ENCODE measurements at places on chromosomes 3 and 15. TPM values are rescaled to one million over a fixed set of nuclear protein-coding genes. Genes with fewer than 3 reads are reported as not detected.
A peak's percentile ranks its signal among the peaks of the same experiment; 100 is the strongest.

DNA sequence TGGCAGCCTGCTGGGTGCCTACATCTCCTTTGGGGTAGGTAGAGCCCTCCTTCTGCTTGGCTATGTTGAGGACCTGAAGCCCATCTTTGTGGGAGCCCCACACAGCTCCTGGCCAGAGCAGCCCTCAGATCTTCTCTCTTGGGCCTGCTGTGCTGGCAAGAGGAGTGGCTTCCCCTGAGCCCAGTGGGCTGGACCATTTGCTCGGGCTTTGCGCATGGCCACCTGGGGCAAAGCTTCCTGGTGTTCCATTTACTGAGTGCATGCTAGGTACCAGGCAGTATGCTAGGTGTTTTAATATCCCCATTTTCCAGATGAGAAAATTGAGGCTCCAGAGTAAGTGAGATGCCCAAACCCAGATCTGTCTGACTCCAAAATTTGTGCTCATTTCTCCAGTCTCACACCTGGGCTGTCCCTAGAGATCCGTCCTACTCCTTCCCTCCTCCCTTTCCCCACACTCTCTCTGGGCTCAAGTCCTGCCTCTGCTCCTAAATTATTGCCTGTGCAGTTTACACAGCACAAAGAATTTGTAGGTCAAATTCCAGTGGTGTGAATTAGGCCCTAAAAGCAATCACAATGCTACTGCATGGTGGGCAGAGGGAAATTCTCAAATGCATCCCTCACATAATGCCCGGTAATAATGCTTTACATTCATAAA, 39.7 kb downstream of the SLC28A1 start:
- H3K36me3 ChIP-seq, result no peaks in the 10 kb centered on the region
- H3K4me3 ChIP-seq, result no peak overlapping the region
- no peaks in the 10 kb centered on the region for H3K27me3 ChIP-seq
- H3K4me1 ChIP-seq, result peaks cover 20% of the 10 kb centered on the region
- no peak overlapping the region for H3K27ac ChIP-seq
- no peak for DNase-seq

DNA sequence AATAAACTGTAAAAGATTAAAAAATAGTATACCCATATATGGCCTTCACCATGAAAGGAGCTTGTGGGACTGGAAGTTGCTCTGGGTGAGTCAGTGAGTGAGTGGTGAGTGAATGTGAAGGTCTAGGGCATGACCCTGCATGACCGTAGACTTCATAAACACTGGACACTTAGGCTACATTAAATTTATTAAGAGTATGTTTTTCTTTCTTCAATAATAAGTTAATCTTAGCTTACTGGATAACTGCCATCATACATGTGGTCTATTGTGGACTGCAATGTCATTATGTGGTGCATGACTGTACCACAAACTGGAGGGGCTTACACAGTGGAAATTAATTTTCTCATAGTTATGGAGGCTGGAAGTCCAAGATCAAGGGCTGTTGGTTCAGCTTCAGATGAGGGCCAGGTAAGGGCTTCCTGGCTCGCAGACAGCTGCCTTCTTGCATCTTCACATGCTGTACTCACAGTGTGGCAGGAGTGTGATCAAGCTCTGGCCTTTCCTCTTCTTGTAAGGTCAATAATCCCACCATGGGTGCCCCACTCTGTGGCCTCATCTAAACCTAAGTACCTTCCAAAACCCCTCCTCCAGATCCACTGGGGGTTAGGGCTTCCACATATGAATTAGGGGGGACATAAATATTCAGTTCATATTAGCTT, 40.8 kb upstream of the PRR23E start:
- DNase-seq, result no peak
- H3K4me3 ChIP-seq, result no peak overlapping the region
- H3K36me3 ChIP-seq, result no peaks in the 10 kb centered on the region
- no peaks in the 10 kb centered on the region for H3K27me3 ChIP-seq
- no peak overlapping the region for H3K27ac ChIP-seq

DNA sequence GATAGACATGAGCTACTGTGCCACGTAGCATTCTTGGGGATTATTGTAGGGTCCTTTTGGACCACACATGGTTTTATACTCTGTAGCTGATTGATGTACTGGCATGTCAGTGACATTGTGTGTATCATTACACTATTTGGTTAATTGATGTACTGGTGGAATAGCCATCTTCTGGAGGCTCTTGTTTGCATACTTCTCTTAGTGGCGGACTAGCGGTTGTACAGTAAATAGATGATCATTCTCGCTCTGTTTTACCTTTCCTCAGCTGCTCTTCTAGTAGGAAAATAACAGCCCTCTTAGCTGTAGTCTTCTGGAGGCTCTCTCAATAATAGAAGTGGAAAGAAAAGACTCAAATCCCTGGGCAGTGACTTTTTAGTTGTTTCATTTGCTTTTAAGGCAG, 24.8 kb downstream of the IGF1R start:
- no peak for DNase-seq
- H3K4me1 ChIP-seq, result peaks cover 34% of the 10 kb centered on the region
- H3K36me3 ChIP-seq, result no peaks in the 10 kb centered on the region
- H3K4me3 ChIP-seq, result no peak overlapping the region
- H3K27ac ChIP-seq, result peak overlapping the region; percentile 74
- no peaks in the 10 kb centered on the region for H3K27me3 ChIP-seq

DNA sequence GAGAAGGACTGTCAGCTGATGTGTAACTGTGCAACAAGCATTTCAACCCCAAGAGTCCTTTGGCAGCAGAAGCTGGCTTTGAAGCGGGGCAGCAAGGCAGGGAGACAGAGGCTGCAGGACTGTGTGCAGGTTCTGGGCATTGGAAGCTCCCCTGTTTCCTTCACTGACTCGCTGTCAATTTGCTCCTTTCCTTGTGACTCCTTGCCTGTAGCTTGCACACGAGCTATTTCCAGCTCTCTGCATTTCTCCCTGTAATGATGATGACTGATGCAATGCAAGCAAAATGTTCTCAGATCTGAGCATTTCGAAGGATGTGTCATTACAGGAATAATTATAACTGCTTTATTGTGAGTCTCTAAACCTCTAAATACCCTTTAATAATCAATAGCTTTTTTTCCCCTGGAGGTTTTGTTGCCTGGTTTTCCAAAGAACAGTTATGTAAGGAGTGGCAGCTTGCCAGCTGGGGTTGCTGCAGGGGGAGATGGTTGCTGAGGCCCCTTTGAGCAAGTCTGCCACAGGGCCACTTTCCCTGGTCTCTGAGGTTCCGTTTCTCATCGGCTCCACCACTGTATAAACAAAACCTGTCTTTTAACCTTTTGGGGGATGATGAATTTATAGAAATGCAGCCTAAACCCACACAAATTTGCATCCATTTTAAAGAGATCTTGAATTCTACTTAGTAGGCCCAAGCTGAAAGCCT, 2.8 kb downstream of the APOD start:
- H3K27me3 ChIP-seq, result no peaks in the 10 kb centered on the region
- no peaks in the 10 kb centered on the region for H3K36me3 ChIP-seq
- DNase-seq, result no peak
- H3K27ac ChIP-seq, result no peak overlapping the region

SEC22C gene
- total RNA-seq, result 83.4 TPM

PLSCR5 gene
- not detected for total RNA-seq

- H3K36me3 ChIP-seq, result peaks cover 10% of the 10 kb centered on the region
- peak overlapping the region; percentile 23 for H3K4me3 ChIP-seq
- DNase-seq, result no peak
- peak overlapping the region; percentile 25 for H3K27ac ChIP-seq
- H3K27me3 ChIP-seq, result no peaks in the 10 kb centered on the region
These were observed 33.9 kb downstream of the FSTL1 start for GRCh38 chr3:120416868-120417267.

GRCh38 chr3:61777483-61777882, 216.1 kb downstream of the PTPRG start:
- no peak overlapping the region for H3K4me3 ChIP-seq
- H3K36me3 ChIP-seq, result no peaks in the 10 kb centered on the region
- H3K27ac ChIP-seq, result no peak overlapping the region

DNA sequence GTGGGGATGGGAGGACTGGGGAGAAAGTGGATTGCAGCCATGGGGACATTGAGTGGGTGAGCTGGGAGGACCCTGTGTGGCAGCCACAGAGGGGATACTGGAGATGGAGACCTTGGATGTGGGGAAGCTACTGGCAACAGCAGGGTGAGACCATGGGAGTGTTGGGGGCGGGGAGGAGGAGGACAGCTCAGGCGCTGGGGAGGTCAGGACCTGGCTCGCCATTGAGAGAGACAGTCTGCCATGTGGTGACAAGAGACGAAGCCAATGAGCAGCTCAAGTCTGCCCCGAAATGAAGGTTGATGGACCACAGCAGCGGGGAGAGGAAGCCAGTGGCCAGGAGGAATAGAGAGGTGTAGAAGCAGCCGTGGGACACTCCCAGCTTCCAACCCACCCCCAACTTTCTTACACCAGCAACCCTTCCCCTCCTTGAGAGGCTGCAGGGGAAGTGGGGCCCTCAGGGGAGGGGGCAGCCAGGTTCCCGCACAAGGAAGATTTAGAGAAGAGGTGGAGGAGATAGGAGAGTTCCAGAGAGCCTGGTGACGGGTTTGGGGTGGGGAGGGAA, 118.1 kb downstream of the ASB7 start:
- DNase-seq, result no peak
- no peak overlapping the region for H3K4me3 ChIP-seq
- H3K36me3 ChIP-seq, result no peaks in the 10 kb centered on the region
- H3K4me1 ChIP-seq, result peaks cover 25% of the 10 kb centered on the region
- H3K27ac ChIP-seq, result no peak overlapping the region
- H3K27me3 ChIP-seq, result no peaks in the 10 kb centered on the region

STX19 gene
- not detected for total RNA-seq

DNA sequence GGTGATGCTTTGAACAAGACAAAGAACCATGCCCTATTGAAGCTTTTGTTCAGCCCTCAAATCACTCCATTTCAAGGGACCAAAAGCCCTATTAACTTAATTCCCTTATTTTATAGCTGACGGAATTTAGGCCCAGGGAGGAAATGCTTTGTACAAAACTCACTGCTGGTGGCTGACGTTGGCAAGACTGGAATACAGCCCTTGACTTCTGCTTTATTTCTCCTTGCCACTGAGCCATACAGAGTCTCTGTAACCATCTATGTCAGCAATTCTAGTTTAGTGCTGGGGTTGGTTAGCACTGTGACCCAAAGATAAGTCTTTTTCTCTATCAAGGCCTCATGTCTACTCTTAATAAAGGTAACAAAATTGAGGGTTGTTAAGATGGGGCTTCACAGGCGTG, 316.1 kb upstream of the TPRG1 start:
- DNase-seq, result no peak
- no peak overlapping the region for H3K4me3 ChIP-seq

GRCh38 chr3:125134952-125135351, 77.6 kb downstream of the SLC12A8 start:
- no peaks in the 10 kb centered on the region for H3K27me3 ChIP-seq
- H3K4me1 ChIP-seq, result peaks cover 37% of the 10 kb centered on the region

- peak overlapping the region; percentile 97 for H3K27ac ChIP-seq
- peaks cover 75% of the 10 kb centered on the region for H3K4me1 ChIP-seq
- H3K36me3 ChIP-seq, result peaks cover 4% of the 10 kb centered on the region
- no peaks in the 10 kb centered on the region for H3K27me3 ChIP-seq
- no peak for DNase-seq
These were observed 1.9 kb upstream of the LOXL1 start for GRCh38 chr15:73924171-73924921.

GRCh38 chr15:78360367-78360801, 20.2 kb downstream of the CRABP1 start:
- H3K27ac ChIP-seq, result no peak overlapping the region
- H3K4me1 ChIP-seq, result no peaks in the 10 kb centered on the region
- DNase-seq, result no peak
- H3K27me3 ChIP-seq, result no peaks in the 10 kb centered on the region
- no peak overlapping the region for H3K4me3 ChIP-seq

GPR156 gene
- total RNA-seq, result 0.27 TPM

CCDC13 gene
- 1.5 TPM for total RNA-seq

DNA sequence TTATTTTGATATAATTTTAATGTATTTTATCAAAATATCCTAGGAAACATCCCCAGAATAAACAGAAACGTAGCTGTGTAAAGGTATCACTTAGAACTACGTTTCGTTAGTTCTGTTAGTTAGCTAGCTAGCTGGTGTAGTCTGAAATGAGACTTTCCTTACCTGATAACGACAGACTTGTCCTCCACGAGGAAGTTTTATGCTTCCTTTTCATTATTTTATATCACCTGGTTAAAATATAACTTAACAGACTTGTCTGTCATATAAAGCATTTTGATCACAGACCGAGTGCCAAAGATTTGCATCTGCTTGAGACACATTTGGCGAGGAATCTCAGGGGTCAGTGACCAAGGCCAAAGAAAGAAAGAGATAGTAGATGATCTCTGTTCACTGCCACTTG, 829.5 kb downstream of the VGLL3 start:
- no peak overlapping the region for H3K4me3 ChIP-seq
- no peaks in the 10 kb centered on the region for H3K4me1 ChIP-seq
- DNase-seq, result no peak
- H3K27ac ChIP-seq, result no peak overlapping the region

DNA sequence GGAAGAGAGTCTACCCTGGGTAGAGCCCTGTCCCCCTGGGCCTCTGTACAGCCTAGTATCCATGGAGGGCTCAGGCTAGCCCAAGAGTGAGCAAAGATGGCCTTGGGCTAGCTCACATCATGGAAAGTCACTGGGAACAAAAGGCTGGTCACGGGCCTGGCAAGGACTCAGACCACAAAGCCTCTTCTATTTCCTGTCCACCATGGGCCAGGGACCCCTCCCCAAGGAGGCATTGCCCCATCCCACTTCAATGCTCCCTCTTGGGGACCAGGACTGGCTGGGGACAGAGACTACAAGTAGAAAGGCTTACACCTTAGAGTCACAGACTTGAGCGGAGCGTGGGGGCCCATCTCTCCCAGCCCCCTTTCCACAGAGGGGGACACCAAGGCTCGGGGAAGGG, 16.9 kb downstream of the DUSP7 start:
- no peaks in the 10 kb centered on the region for H3K36me3 ChIP-seq
- no peak overlapping the region for H3K4me3 ChIP-seq
- DNase-seq, result no peak
- H3K4me1 ChIP-seq, result peaks cover 31% of the 10 kb centered on the region

GRCh38 chr15:81308260-81308659, 15.7 kb downstream of the STARD5 start:
- peaks cover 21% of the 10 kb centered on the region for H3K4me1 ChIP-seq
- no peaks in the 10 kb centered on the region for H3K27me3 ChIP-seq
- no peak overlapping the region for H3K27ac ChIP-seq
- no peak for DNase-seq
- H3K4me3 ChIP-seq, result no peak overlapping the region

THPO gene
- 1.1 TPM for total RNA-seq

- H3K36me3 ChIP-seq, result no peaks in the 10 kb centered on the region
- H3K4me1 ChIP-seq, result no peaks in the 10 kb centered on the region
- no peak overlapping the region for H3K4me3 ChIP-seq
- no peak for DNase-seq
These were observed 144.0 kb upstream of the TLE3 start for GRCh38 chr15:70241561-70242320.

GRCh38 chr15:25397100-25397499, 41.7 kb downstream of the UBE3A start:
- peak overlapping the region; percentile 4 for H3K27ac ChIP-seq
- DNase-seq, result no peak
- peaks cover 5% of the 10 kb centered on the region for H3K36me3 ChIP-seq

- DNase-seq, result no peak
- no peak overlapping the region for H3K27ac ChIP-seq
- H3K27me3 ChIP-seq, result no peaks in the 10 kb centered on the region
- no peaks in the 10 kb centered on the region for H3K36me3 ChIP-seq
- H3K4me1 ChIP-seq, result no peaks in the 10 kb centered on the region
- H3K4me3 ChIP-seq, result no peak overlapping the region
These were observed 1032.1 kb downstream of the NTRK3 start for GRCh38 chr15:87224404-87224803.

Measured in thoracic aorta (tissue), 2 donors.